ENCODE measurements at places on chromosomes 4 and X.

- no peak for DNase-seq
Measured at GRCh38 chr4:77605210-77605902, at the start of gene CXCL13. CXCL13 (plus strand) TSS chr4:77605820; CDS start chr4:77605866, 46 bp downstream.

GRCh38 chr4:6359536-6360308 lies 90.1 kb downstream of the WFS1 start:
- DNase-seq, result no peak

GRCh38 chr4:7630568-7631287 lies 196.0 kb upstream of the PSAPL1 start:
- no peak for DNase-seq

GRCh38 chrX:8743126-8743732 lies 11.3 kb upstream of the ANOS1 start:
- no peak for DNase-seq

GRCh38 chr4:2797545-2798305 lies 4.8 kb downstream of the SH3BP2 start:
- DNase-seq, result no peak

Data from vagina (tissue), 2 donors.